ENCODE measurements at places on chromosomes 6 and 20. TPM values are rescaled to one million over a fixed set of nuclear protein-coding genes. Genes with fewer than 3 reads are reported as not detected.

CTCFL gene
- total RNA-seq = not detected

FAM229B gene
- total RNA-seq = 11.1 TPM

TMEM30A gene
- total RNA-seq = 28.2 TPM

DEF6 gene
- total RNA-seq = 0.26 TPM

TREM2 gene
- total RNA-seq = not detected

OLIG3 gene
- not detected for total RNA-seq

DOK5 gene
- not detected for total RNA-seq

BPIFB4 gene
- total RNA-seq = not detected

Data from A549 treated with Hydrocortisone at 1 μM for 4 hours (cell line).